ENCODE measurements at places on chromosomes 4 and X.

- no peak for DNase-seq
Measured at GRCh38 chr4:110347805-110348204, 128.2 kb upstream of the ENPEP start.

DNA sequence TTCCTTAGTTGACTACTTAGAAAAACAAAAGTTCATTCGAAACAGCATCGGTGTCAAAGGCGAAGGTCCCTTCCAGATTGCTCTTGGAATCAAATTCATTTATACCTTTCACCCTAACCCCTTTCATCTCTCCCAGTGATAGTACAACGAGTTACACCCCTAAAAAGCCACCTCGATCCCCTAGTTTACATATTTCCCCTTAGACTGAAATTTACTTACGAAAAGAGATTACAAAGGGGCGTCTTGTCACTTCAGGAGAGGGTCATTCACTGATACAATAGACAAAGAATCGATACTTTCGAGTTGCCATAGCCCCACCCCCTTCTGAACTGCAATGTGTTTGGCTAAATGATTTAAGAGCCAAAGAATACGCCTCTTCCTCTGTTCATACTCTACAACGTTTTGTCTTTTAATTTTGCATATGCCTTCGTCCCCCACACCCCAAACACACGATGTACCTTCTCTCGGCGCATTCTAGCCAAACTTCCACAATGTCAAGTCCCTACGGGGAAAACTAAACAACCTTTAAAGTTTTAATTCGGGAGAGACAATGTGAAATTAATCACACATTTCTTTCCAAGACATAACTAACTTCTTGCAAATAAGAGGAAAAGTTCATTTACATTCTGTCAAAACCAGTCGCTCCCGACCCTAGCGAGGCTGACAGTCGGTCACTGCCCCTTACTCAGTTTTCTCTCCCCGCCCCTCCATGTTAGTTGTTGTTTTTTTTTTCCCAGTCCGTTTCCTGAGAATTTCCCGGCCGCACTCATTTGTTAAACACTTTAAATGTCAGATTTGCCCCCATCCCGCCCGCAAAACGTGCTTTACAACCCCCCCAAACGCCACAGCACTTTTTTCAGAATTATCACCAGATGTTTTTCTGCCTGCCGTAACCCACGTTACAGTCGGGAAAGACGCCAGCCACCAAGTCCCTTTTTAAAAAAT is 88.6 kb downstream of the HPRT1 start:
- no peak for DNase-seq

DNA sequence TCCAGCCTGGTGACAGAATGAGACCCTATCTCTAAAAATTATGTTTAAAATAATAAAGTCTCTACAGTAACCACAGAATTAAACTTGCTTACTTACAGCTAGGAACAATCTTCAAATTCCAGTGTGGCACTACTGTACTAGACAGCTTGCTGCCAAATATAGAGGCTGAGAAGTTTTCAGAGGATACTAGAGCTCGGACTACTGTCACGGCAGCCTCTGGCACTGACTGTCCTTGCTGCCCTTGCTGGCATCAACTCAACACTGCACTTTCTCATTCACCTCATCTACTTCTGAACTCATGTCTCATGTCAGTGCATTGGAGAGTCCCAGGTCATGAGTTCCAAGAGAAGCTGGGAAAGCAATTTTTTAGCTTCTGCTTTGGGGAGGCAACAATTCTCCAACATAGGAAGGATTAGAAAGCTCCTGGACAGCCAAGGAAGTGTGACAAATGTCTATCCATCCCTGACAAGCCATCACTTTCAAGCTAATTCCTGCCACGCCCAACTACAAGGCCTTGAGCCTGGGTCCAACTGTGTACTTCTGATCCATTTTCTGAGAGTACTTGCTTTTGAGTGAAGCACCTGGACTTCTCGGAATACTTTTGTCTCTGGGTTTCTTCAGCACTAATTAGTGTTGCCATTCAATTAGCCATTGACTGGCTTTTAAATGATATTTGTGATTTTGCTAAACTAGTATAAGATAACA is 98.6 kb upstream of the NR3C2 start:
- DNase-seq: no peak

GRCh38 chr4:75634951-75635350 is 4.6 kb upstream of the CDKL2 start:
- no peak for DNase-seq

DNA sequence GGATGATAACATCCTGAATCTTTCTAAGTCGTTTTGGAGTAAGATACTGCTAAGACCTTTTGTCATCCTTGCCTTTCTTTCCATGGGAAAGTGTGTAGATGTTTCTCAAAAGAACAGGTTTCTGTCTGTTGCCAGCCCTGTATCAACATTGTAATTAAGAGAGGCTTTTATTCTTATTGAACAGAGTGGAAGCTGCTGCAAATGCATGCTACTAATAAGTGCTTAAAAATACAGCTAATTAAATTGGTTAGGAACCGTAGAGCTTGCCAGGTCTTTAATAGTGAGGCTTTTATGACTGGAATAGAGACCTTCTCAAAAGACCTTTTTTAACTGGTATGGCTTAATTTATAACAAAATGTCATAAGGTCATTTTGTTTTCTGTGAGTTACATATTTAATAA is 34.4 kb downstream of the INTU start:
- DNase-seq: no peak

- DNase-seq: no peak
Measured at GRCh38 chrX:119273420-119274192, 37.5 kb downstream of the PGRMC1 start.

GRCh38 chr4:44726038-44726871 is at the start of gene GNPDA2:
Gene GNPDA2 (minus strand): TSS chr4:44726556. CDS start chr4:44722207, 4,349 bp downstream.
- peak; percentile 55 for DNase-seq

- no peak for DNase-seq
Measured at GRCh38 chrX:153537526-153538295, 20.3 kb downstream of the ATP2B3 start.

GRCh38 chrX:68985135-68985755 is 156.4 kb downstream of the EFNB1 start:
- DNase-seq: no peak

DNA sequence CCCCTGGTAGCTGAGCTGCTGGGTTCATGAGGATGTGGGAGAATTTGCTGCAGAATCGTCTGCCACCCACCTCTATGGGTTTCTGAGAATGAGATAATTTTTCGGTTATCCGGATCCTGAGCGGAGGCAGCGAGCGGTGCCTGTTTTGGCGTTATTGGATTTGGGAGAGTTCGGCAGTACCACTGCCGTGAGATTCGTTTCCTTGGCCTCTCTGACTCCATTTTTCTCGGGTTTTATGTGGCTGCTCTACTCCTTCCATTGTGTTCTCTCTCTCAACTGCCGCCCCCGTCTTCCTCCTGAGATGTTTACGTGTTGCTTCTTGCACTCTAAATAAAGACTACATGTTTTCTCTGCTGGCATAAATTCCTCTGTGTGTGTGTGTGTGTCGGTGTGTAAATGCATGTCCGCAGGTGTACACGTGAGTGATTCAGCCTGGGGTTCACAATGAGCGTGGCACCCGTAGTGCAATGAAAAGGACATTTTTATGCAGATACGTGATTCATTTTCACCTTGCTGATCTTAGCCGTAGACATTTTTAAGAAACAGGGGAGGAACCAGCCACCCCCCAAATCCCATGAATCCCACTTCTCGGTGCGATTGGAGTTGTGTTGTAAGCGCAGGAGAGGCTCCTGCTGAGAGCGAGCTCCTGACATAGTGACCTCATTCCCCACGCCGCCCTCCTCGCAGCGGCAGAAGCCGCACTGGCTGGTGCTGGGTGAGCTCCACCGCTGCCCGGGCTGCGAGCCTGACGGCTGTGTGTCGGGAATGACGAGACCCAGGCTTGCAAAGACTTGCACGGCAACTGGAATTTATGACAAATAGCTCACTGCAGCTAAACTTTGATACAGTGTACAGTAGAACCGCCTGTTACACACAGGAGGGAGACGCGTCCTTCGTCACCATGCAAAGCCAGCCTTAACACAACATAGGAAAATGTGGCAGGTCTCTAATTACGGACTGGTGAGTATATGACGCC is 82.2 kb downstream of the STOX2 start:
- no peak for DNase-seq

- DNase-seq: no peak
Measured at GRCh38 chr4:85823295-85823694, 348.3 kb downstream of the ARHGAP24 start.

DNA sequence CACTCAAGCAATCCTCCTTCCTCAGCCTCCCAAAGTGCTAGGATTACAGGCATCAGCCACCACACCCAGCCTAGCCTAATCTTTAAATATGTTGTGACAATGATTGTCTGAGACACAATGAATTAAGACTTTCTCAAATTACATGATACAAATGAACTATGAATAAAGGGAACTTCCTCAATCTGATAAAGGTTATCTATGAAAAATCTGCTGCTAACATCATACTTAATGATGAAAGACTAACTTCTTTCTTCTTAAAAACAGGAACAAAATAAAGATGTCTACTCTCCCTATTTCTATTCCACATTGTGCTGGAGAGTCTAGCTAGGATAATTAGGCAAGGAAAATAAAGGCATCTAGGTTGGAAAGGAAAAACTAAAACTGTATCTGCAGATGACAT is 60.0 kb downstream of the PDHA1 start:
- no peak for DNase-seq

- no peak for DNase-seq
Measured at GRCh38 chr4:118032691-118033090, 1.6 kb upstream of the NDST3 start.

DNA sequence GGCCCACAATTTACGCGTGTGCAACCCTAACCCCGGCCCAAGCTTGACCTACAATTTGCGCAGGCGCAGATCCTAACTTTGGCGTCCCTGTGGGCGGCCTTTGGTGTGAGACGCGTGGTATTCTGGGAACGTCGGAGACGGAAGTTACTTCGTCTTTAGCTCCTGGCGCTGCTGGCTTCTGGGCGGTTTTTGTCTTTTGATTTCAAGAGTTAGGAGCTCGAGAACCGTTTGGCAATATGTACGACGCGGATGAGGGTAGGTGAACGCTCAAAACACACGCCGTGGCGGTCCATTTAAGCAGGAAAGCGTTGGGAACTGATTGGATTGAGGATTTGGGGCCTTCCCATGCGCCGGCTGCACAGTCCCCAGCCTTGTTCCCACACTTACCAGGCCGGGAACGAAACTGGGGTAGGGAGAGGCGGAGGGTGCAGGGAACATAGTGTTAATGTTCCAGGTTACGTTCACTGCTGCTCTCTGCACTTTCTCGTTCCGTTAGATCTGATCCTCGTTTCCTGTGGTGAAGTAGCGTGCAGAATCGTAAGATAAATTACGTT is at the start of gene POLR2B:
TSS of gene POLR2B (plus strand) at position 147 of the 554 bp plus-strand sequence. CDS start at position 237, 90 bp downstream.
- no peak for DNase-seq

GRCh38 chr4:123699880-123700771 is 303.5 kb downstream of the SPRY1 start:
- no peak for DNase-seq

DNA sequence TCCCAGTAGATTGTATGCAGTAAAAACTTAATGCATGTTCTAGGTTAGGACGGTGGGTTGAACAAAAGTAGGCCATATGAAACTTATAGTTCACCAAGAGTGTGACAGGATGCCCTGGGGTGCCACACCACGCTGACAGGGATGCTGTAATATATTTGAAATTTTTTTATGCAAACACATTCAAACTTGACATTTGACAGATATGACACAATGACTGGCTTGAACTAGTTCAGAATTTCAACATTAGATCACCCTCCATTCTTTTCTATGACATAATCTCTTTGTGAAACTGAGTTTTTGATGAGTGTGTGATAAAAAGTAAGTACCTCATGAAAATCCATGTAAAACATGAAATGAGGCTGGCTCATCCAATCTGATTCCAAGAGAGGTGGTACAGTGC is 198.4 kb downstream of the PALLD start:
- no peak for DNase-seq

DNA sequence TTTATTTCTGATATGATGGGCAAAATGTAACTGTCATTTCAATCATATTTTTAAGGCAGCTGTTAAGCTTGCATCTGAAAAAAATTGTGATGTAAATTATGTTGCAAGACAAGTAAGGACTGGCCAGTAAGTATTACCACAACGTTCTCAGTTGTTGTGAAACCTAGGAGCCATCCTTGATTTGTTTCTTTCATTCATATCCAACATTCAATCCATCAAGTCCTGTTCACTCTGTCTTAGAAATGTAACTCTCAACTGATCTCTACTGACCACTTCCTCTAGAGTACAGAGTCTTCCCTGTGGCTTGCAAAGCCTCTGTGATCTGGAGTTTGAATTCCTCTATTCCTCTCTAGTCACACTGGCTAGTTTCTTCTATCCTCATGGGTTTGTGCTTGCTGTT is 161.4 kb upstream of the MAD2L1 start:
- no peak for DNase-seq

- DNase-seq: no peak
Measured at GRCh38 chr4:155667222-155667567, 547 bp downstream of the GUCY1A1 start.

Measured in D721Med (cell line).